ENCODE measurements at places on chromosomes 3 and 15. TPM values are rescaled to one million over a fixed set of nuclear protein-coding genes. Genes with fewer than 3 reads are reported as not detected.
A peak's percentile ranks its signal among the peaks of the same experiment; 100 is the strongest.

- peaks cover 12% of the 10 kb centered on the region for H3K4me1 ChIP-seq
- H3K27ac ChIP-seq = peak overlapping the region; percentile 87
- H3K4me3 ChIP-seq = peak overlapping the region; percentile 77
- no peaks in the 10 kb centered on the region for H3K27me3 ChIP-seq
Measured at GRCh38 chr3:150703299-150703755, 393 bp downstream of the ERICH6 start.

- H3K4me3 ChIP-seq = no peak overlapping the region
- H3K27ac ChIP-seq = no peak overlapping the region
- no peaks in the 10 kb centered on the region for H3K36me3 ChIP-seq
- no peaks in the 10 kb centered on the region for H3K4me1 ChIP-seq
- DNase-seq = no peak
- no peaks in the 10 kb centered on the region for H3K27me3 ChIP-seq
Measured at GRCh38 chr3:62433396-62433795, 60.0 kb upstream of the FEZF2 start.

DNA sequence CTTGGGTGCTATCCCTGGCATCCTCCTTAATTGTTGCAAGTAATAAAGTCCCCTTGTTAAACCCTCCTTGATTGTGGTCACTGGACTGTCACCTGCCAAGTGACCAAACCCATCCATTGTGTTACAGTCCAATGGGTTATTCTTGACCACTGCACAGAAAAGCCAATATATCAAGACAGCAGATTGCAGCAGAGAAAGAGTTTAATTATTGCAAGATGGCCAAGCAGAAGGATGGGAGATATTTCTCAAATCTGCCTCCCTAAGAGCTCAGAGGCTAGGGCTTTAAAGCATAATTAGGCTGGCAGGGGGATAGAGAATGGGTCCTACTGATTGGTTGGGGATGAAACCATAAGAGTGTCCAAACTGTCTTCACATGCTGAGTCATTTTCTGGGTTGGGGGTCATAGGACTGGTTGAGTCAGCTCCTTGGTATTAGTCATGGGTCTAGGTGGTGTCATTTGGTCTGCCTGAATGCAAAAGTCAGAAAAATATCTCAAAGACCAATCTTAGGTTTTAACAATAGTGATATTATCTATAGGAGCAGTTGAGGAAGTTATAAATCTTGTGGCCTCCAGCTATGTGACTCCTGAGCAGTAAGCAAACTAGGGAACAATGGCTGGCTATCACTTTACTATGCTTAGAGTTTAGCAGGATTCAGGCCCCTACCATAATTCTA is 19.1 kb upstream of the XYLB start:
- no peaks in the 10 kb centered on the region for H3K4me1 ChIP-seq
- no peak overlapping the region for H3K27ac ChIP-seq
- H3K4me3 ChIP-seq = no peak overlapping the region

- DNase-seq = no peak
- no peaks in the 10 kb centered on the region for H3K4me1 ChIP-seq
- H3K36me3 ChIP-seq = no peaks in the 10 kb centered on the region
- no peak overlapping the region for H3K27ac ChIP-seq
Measured at GRCh38 chr3:159667261-159667660, 321.4 kb upstream of the IL12A start.

- H3K4me3 ChIP-seq = no peak overlapping the region
- H3K27ac ChIP-seq = no peak overlapping the region
- peaks cover 20% of the 10 kb centered on the region for H3K36me3 ChIP-seq
- DNase-seq = no peak
Measured at GRCh38 chr3:71709908-71710511, 15.2 kb downstream of the EIF4E3 start.

DNA sequence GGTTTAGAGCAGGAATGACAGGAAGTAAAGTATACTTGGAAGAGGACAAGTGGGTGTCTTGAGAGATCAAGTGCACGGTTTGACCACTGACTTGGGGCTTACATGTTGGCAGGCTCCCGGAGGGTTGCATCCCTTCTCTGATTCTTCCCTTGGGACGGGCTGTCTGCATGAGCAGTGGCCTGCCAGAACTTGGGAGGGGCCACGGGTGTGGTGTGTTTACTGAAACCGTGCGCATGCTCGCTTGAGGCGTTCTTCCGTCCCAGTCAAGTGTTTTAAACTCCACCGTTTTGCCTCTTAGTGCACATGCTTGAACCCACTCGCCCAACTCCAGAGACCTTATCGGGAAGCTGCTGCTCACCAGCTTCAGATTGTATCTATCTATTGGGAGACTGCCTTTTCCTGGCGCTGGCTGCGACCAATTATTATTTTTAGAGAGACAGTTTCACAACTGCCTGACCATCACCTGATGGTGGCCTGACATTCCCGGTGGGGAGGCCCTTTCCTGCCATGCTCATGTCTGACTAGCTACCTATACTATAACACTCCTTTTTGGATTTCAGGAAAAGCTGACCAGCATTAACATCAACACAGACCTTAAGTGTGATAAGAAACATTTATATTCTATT is 14.9 kb upstream of the C3orf22 start:
- no peaks in the 10 kb centered on the region for H3K4me1 ChIP-seq
- no peak overlapping the region for H3K4me3 ChIP-seq
- no peak for DNase-seq
- no peak overlapping the region for H3K27ac ChIP-seq
- H3K36me3 ChIP-seq = no peaks in the 10 kb centered on the region

DNA sequence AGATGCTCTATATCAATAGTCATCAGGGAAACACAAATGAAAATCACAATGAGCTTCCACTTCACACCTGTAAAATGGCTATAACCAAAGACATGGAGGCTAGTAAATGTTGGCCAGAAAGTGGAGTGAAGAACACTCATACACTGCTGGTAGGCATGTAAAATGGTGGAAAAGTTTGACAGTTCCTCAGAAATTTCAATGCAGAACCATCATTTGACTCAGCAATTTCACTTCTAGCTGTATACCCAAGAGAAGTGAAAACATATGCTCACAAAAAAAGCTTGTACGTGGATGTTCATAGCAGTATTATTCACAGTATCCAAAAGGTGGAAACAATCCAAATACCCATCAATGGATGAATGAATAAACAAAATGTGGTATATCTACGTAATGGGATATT is 19.2 kb upstream of the TOP2B start:
- no peak overlapping the region for H3K4me3 ChIP-seq
- no peak overlapping the region for H3K27ac ChIP-seq
- DNase-seq = peak; percentile 18
- peaks cover 14% of the 10 kb centered on the region for H3K4me1 ChIP-seq

DNA sequence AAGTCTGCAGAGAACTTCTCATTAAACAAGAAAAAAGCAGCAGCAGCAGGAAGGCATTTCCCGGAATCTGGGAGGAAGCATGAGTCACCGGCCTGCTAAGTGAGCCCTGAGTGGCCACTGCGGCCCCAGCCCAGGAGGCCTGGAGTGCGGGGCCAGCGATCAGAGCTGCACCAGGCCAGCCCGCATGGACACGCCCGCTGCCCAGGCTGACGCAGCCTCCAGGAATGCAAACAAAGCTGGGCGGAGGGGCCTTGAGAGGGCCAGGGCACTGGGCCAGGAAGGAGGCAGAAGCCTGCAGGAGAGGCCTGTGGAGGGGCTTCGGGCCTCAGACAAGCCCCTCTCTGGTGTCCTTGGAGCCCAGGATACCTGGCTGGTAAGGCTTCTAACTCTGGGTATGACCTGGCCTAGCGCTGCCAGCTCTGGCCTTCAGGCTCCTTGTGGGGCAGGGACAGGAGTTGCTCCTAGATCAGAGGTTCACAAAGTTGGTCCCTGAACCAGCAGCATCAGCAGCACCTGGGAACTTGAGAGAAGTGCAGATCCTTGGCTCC is 101.2 kb downstream of the SMAD6 start:
- DNase-seq = peak; percentile 61
- H3K4me3 ChIP-seq = no peak overlapping the region
- peaks cover 15% of the 10 kb centered on the region for H3K4me1 ChIP-seq
- H3K27ac ChIP-seq = peak overlapping the region; percentile 4

- no peak for DNase-seq
- H3K4me3 ChIP-seq = no peak overlapping the region
- H3K4me1 ChIP-seq = no peaks in the 10 kb centered on the region
- no peak overlapping the region for H3K27ac ChIP-seq
Measured at GRCh38 chr15:82595766-82596165, 51.4 kb downstream of the CPEB1 start.

DNA sequence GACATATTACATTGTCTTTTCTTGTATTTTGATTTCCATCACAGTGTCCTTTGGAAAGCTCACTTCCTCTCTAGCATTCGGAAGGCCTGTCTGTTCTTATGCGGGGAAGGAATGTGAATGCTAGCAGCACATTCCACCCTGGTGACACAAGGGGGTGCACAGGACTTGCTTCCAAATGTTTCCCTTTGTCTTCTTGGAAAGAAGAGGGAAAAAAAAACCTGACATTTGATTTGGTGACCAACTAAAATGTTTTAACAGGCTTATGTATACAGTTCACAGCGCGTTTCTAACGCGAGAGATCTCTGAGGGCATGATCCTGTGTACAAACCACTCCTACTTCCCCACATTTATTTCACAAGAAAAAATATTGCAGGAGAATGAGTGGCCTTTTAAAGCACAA is 107.6 kb upstream of the FXR1 start:
- H3K4me3 ChIP-seq = no peak overlapping the region
- H3K27me3 ChIP-seq = no peaks in the 10 kb centered on the region
- no peak overlapping the region for H3K27ac ChIP-seq
- H3K4me1 ChIP-seq = no peaks in the 10 kb centered on the region

- peak; percentile 97 for DNase-seq
- H3K4me3 ChIP-seq = no peak overlapping the region
- peak overlapping the region; percentile 60 for H3K27ac ChIP-seq
- no peaks in the 10 kb centered on the region for H3K36me3 ChIP-seq
- peaks cover 47% of the 10 kb centered on the region for H3K4me1 ChIP-seq
- H3K27me3 ChIP-seq = peaks cover 2% of the 10 kb centered on the region
Measured at GRCh38 chr15:94174399-94174802, 57.0 kb upstream of the MCTP2 start.

DNA sequence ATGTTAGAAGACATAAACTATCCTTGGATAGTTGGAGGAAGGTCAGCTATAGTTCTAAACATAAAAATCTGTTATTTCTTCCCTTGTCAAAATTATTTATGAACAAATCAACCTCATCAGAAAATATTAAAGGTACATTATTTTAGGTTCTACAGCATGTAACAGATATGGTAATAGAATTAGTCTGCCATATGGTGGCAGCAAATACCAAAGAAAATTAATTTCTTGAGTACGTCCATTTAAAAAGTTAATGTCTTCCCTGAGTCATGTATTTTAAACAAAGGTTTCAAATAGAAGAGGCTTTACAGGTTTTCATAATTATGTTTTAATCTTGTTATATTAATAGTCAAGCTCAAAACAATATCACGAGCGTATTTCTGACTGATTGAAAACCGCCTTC is 17.9 kb upstream of the ANKRD28 start:
- H3K4me3 ChIP-seq = no peak overlapping the region
- no peak for DNase-seq
- H3K27ac ChIP-seq = no peak overlapping the region
- H3K27me3 ChIP-seq = no peaks in the 10 kb centered on the region
- H3K36me3 ChIP-seq = no peaks in the 10 kb centered on the region

DNA sequence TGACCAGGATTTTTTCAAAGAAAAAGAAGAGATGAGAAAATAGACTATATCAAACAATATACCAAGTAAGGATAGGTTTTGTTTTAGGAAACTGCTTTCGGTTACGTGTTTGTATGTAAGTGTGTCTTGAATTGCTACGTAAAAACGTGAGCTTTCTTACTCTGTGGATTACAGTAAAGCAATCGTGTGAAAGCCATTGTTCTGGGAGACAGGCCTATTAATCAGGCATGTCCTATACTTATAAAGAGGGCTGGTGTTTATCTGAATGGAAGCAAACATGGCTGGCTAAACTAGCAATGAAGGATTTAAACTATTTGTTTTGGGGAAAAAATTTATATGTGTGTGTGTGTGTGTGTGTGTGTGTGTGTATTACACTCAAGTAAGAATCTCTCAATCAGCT is 2.6 kb downstream of the EHHADH start:
- peaks cover 9% of the 10 kb centered on the region for H3K36me3 ChIP-seq
- peaks cover 7% of the 10 kb centered on the region for H3K4me1 ChIP-seq
- H3K4me3 ChIP-seq = no peak overlapping the region
- DNase-seq = no peak
- H3K27me3 ChIP-seq = no peaks in the 10 kb centered on the region

DNA sequence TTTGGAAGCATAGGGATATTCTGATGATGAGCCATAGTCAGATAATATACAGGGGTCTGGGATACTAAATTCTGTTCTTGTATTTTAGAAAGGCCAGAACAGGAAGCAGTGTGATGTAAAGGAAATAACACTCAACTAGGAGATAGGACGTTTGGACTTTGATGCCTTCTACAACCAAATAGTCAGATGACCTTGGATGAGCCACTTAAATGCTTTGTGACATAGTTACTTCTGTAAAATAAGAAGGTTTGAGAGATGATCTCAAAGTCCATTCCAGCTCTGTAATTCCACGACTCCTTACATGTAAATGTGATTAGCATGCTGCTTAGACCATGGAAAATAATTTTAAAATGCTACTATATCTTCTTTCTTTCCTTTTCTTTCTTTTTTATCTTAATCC is 29.5 kb upstream of the CCDC54 start:
- no peak overlapping the region for H3K4me3 ChIP-seq
- no peaks in the 10 kb centered on the region for H3K27me3 ChIP-seq
- H3K4me1 ChIP-seq = no peaks in the 10 kb centered on the region
- no peak for DNase-seq
- H3K36me3 ChIP-seq = no peaks in the 10 kb centered on the region
- no peak overlapping the region for H3K27ac ChIP-seq

GRCh38 chr3:159650726-159651125 is 337.9 kb upstream of the IL12A start:
- H3K27ac ChIP-seq = no peak overlapping the region
- no peaks in the 10 kb centered on the region for H3K4me1 ChIP-seq
- no peaks in the 10 kb centered on the region for H3K36me3 ChIP-seq
- H3K4me3 ChIP-seq = no peak overlapping the region

DNA sequence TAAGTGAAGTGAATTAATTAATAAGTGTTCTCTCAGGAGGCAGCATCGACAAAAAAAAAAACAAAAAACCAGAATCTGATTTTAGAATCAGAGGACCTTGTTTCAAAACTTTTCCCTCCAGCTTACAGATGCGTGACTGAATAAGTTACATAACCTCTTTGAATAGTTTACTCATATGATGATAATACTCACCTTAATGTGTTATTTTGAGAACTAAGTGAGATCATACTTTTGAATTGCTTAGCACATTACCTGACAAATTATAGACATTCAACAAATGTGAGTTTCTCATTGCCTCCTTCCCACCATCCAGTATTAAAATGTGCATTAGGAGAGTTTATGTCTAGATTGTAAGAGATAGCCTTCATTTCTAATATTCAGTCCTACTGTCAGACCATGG is 94.0 kb downstream of the SOX2 start:
- no peaks in the 10 kb centered on the region for H3K4me1 ChIP-seq
- no peak overlapping the region for H3K4me3 ChIP-seq
- H3K36me3 ChIP-seq = no peaks in the 10 kb centered on the region
- no peak for DNase-seq

GRCh38 chr3:173395412-173396181 is 1.9 kb upstream of the NLGN1 start:
- H3K4me3 ChIP-seq = peak overlapping the region; percentile 40
- DNase-seq = peak; percentile 64
- peak overlapping the region; percentile 75 for H3K27ac ChIP-seq
- no peaks in the 10 kb centered on the region for H3K36me3 ChIP-seq

The ACTRT3 gene
- not detected for polyA plus RNA-seq

The BSN gene
- not detected for polyA plus RNA-seq

The TNFAIP8L3 gene
- not detected for polyA plus RNA-seq

The IMP3 gene
- 36.7 TPM for polyA plus RNA-seq

The FSIP1 gene
- 0.48 TPM for polyA plus RNA-seq

The TMEM212 gene
- polyA plus RNA-seq = not detected

The MINAR1 gene
- polyA plus RNA-seq = not detected

The RLBP1 gene
- not detected for polyA plus RNA-seq

The SCN11A gene
- polyA plus RNA-seq = not detected

The SCAANT1 gene
- polyA plus RNA-seq = not detected

The TRIM42 gene
- not detected for polyA plus RNA-seq

All from CD14-positive monocyte (primary cell).